ENCODE measurements at places on chromosomes 2 and 18.

- no peak for DNase-seq
Observed at GRCh38 chr2:11248-11941, 34.9 kb downstream of the FAM110C start.

DNA sequence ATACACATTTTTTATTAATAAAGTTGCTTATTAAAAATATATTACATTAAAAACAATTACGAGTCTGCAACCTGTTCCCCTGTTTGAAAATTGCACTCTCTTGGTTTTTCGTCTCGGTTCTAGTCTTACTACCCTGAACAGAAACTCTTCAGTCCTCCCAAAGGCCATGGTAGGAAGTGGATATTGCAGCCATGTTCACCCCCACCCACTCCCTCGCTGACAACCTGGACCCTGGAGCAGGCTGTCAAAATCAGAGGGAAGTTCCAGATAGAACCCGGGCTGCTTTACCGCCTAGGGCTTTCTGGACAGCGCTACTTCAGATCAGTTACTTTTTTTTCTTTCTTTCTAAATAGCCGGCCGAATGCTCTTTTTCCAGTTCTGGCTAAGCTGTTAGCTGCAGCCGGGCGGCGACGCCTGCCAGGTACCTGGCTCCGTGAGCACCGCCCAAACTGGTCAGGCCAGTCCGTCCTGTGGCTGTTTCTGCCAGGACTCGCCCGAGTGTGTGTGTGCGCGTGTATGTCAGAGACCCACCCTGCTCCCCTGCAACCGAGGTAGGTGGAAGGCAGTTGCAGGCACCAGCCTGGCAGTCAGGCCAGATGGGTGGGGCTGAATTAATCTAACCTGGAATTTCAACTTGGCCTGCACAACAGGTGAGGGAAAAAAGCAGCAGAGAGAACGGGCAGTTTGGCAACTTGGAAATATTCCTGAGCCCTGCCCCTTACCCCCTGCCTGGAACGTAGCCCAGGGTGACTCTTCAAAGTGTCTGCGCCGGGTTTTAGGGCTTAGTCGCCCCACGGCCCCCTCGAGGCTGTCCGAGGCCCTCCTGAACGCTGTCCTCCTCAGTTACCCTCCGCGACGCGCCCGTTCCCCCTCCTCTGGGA, 1.1 kb upstream of the TET3 start:
- DNase-seq, result peak; percentile 52

DNA sequence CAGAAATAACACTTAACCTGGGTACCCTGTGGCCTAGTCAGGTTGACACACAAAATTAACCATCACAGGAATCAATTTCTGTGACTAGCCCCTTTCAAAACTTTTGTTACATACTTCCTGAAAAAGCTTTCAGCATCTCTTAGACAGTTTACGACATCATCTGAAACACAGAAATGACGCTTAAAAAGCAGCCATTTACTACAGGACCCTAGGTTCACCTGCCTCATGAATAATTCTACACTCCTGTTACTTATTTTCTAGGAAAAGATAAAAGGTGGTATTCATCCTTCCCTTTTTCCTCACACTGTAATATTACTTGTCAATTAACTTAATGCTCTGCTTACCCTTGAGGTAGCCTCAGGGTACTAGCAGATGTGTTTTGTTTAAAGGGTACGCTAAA, 388.4 kb downstream of the IRS1 start:
- no peak for DNase-seq

GRCh38 chr2:146634230-146635097, 1210.4 kb upstream of the ACVR2A start:
- no peak for DNase-seq

DNA sequence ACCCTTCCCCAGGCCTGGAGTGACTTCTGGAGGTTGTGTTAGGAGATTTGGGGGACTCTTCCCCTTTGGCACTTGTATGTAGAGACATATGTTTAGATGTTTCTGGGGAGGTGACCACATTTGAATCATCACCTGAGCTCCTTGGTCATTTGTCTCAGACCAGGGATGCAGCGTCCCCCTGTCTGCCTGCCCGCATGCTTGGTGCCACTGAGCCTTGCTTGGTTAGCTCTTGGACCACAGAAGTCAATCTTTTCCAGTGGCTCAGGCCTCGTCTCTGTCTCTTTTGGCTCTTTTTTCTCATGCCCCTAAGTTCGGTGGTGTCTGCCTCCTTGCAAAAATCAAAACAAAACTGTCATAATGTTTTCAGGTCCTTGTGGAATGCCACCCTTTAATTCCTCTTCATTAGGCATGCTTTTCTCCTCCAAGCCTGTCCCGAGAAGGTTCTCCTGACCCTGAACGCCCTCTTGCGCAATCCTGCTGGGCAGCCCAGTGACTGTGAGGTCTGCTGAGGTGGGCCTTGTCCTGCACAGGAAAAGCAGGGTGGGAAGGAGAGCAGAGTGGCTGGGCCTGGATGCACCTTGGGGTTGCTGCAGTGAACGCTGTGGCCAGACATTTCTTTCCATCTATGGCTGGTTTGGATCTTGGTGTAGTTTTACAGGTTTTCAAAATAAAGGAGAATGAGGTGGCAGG, 24.9 kb downstream of the GLI2 start:
- no peak for DNase-seq

DNA sequence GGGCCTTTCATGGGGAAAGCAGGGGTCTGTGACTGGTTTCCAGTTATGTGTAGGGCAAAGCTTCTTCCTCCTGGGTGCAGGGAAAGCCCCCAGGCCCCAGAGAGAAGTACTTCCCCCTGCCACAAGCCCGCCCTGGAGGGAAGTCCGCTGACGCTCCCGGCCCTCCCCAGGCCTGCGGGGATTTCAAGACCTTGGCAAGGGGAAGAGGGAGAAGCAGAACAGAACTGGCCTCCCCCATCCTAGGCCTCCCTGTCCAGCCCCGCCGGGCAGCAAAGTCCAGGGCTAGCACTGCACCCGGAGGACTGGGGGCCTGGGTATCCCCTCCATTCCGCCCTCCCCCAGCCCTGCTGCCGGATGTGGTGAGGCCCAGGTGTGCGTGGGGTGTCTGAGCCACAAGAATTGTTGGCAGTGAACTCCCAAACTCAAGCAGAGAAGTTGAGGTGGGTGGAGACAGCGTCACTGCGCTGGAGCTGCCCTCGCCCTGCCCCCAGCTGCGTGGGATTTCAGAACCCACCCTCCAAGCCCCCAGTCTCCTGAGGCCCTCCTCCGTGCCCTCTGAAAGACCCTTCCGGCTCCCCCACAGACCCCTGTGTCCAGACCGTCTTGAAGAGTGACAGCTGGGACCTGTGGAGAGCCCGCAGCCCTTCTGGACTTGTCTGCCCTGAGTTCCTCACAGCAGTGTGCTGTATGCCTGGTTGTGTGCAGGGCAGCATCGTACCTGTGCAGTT, 1.1 kb upstream of the DUSP2 start:
- DNase-seq, result peak; percentile 87

DNA sequence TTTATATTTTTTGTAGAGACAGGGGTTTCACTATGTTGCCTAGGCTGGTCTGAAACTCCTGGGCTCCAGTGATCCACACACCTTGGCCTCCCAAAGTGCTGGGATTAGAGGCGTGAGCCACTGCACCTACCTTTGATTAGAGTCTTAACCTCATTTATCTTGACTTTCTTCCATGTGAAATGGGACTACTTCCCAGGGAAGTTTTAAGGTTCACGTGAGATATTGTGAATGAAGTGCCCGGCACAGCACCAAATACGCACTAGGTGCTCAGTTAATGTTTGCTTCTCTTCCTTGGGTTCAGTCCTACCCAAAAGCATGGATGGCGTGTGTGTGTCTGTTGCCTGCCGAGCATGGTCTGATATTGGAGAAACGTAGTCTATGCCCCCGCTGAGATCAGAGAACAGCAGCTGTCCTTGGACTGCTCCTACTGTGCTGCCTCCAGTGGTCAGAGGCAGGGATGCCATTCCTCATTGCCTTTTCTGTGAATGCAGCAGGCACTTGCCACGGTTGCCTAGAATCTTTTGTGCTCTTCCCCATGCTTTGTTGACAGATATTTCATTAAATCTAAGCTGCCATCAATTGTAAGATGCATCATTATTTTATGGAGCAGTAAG, 12.3 kb upstream of the TFCP2L1 start:
- DNase-seq, result peak; percentile 46

- peak; percentile 31 for DNase-seq
Observed at GRCh38 chr18:42114310-42114943, 159.4 kb downstream of the PIK3C3 start.

DNA sequence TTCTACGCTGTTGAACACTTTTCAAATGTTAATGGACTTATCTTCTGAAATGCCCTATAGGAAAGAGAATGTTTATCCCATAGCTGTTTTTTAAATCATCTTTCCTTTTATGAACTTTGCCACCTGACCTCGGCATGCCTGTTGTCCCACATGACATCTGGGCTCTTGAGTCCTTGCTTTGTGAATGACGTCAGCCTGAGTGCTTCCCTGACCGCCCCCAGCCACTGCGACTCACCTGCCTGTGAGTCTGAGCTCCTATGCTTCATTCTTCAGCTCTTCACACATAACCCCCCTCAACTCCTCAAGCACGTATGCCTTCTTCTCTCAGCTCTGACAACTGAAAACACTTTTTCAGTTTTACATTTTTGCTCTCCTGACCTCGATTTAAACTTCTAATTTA, 166.8 kb downstream of the DCDC2C start:
- no peak for DNase-seq

DNA sequence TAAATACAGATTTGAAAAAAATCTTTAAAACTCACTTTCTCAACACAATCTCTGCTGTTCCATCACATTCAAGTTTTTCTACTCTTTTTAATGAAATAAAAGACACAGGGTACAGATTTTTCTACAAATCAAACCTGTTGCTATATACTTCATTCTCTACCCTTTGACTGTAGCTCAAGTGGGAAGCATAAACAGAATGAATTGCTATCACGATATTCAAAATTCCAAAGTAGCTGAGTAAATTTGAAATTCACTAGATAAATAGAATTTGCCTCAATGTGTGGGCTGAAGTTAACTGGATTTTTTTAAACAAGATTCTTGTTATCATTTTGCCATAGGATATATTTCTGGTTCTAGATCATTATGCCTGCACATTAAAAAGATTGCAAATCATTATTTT, 185.9 kb downstream of the ZNF521 start:
- no peak for DNase-seq

- DNase-seq, result no peak
Observed at GRCh38 chr2:65957454-65957853, 477.5 kb upstream of the MEIS1 start.

DNA sequence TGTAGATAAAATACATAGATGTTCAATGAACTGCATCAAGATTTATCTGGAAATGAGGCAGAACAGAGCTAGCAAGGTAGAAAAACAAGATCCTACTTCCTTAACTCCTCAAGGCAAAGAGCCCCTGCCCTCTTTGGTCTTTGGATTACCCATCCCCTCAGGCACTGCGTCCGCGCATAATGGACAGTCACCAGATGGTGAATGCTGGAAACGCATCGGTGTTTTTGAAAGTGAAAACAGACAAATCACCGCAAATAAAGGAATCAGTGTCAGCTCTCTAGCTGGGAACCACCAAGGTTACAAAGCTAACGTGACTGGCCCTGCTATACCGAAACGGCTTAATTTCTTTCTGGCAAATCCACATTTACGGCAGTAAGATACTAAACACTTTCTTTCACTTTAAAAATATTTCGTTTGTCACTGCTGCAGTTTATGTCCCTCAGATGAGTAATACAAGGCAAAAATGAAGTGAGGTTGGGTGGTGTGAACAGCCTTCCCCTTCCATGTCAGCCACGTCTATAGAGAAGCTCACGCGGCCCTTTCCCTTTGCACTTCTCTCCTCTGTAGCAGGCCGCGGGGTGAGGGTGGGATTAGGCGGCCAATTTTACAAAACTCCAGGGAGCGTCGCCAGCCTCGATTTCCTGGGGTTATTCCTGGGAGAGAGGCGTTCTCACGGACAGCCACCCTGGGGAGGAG, 627 bp upstream of the GALR1 start:
- DNase-seq, result no peak

DNA sequence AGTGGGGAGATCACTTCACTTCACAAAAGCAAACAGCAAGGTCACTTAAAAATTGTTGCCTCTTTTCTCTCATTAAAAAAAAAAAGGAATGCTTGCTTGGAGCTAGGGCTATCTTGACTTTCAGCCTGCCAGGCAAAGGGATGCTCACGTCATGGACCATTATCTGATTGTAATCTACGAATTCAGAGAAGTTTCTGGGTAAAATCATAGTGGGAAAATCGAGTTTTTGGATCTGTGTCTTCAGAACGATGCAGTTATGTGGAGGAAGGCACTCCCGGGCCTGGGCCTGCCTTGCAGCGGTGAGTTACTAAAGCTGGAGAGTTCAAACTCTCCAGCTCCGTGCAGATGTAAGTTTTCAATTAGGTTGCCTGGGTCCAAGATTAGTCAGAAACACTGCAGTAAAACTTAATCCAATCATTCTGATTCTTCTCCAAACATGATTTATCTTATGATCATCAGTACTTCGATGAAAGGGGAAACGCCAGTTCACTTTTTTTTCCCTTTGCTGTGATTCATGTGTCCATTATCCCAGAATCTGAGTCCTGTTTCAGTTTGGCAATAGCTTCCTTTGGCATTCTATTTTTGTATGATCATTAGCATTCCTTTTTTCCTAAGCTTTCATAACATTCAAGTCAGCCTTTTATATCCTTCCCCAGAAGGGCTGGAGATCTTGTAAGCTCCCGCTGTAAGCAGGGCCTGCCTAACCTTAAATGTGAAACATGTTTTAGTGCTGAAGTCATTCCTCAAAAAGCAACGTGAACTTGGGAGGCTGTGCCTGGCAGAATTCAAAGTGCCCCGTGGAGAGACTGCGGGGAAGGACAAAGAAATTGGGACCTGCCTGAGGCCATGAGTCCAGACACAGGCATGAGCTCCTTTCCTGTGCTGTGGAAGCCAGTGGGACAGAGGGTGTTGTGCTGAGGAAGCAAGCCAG, 119.3 kb upstream of the TWIST2 start:
- DNase-seq, result no peak

DNA sequence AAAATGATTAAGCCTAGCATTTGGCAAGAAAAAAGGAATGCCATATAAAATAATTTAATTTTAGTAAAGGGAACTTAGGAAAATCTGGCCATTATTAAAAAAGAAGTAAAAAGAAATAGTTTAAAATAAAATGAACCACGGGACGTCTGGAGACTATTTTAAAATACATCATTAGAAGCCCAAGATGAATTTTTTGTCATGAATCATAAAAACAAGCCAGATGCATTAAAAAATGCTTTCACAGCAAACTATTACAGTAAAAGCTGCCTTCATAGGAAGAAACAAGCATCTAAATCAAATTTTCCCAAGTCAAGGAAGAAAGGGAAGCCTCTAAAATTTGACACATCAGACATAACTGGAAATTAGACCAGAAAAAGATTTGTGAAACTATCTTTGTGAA, 33.0 kb downstream of the COL5A2 start:
- DNase-seq, result no peak

- DNase-seq, result no peak
Observed at GRCh38 chr18:615092-615521, 18.3 kb downstream of the CLUL1 start.

- no peak for DNase-seq
Observed at GRCh38 chr2:102826904-102827303, 65.1 kb downstream of the TMEM182 start.

DNA sequence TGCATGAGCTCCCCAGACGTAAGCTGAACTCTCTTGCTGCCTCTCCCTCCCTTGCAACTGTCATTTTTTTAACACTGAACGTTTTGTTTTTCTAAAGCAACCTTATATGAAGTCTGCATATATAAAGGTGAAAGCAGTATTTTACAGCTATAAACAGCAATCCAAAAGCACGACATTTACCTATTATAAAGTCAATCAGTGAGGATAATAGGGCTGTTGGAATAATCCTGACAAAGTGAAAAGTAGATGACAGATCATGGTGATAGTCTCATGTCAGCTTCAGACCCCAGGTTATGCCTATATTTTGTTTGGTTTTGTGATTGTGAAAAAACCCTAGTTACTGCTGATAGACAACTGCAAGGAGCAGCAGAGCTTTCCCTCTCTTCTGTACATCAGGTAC, 195.8 kb downstream of the TNS1 start:
- DNase-seq, result no peak

Data from GM13977 (cell line).